ENCODE measurements at places on chromosomes 2 and 18.

DNA sequence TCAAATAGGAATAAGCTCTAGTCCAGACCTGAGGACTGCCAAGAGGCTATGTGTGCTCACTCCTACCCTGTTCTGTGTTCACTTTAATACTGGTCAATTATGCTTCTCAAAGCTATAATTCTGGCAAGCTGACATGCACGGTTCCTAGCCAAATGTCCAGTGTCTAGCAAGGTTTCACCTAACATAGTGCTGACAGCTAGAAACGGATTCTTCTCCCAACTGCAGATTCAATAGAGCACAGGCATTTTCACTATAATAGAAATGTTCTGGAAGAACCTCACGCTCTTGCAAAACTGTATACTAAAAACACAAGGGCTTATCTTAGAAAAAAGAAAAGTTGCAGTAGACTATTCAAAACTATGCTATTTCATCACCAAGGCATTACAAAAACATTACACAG, 45.1 kb downstream of the HDAC4 start:
- no peak for DNase-seq

- no peak for DNase-seq
These were observed 44.1 kb upstream of the GPC1 start for GRCh38 chr2:240391111-240392051.

- DNase-seq: no peak
These were observed 14.0 kb downstream of the OTX1 start for GRCh38 chr2:63064661-63065060.

GRCh38 chr2:3571284-3571683, 3.8 kb upstream of the RPS7 start:
- DNase-seq: no peak

- DNase-seq: no peak
These were observed 115.0 kb downstream of the GBX2 start for GRCh38 chr2:236052926-236053821.

DNA sequence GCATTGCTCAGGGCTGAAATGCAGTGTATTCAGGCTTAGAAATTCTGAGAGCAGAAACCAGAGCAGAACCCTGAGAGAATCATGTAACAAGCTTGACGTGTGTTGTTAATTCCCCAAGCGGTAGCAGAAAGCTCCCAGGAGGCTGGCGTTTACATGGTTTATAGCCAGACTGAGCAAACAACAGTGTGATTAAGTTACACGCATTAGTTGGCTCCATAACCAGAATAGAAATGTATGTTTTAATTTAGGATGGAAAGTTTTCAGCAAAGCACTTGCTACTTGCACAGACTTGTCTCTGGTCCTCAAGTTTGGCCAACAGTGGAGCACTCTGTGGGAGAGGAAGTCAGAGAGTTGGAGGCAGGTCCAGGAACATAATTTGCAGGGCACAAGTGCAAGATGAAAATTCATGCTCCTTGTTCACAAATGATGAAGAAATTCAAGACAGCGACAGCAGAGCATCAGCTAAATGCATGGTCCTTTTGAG, 69.3 kb downstream of the MAPK4 start:
- DNase-seq: no peak

DNA sequence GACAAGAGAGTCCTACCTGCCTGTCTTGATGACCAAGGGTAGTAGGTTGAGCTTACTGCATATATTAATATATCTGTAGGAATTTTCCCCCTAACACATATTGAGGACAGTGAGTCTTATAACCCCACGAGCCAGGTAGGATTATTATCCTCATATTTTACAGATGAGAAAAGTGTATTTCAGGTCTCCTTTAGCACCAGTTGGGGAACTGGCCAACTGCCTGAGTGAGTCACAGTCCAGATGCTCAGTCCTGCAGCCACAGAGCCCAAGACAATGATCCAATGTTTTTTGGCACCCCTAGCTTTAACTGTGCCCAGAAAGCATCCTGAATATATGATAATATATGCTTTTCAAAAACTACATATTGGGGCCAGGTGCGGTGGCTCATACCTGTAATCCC, 30.8 kb upstream of the GLS start:
- no peak for DNase-seq

DNA sequence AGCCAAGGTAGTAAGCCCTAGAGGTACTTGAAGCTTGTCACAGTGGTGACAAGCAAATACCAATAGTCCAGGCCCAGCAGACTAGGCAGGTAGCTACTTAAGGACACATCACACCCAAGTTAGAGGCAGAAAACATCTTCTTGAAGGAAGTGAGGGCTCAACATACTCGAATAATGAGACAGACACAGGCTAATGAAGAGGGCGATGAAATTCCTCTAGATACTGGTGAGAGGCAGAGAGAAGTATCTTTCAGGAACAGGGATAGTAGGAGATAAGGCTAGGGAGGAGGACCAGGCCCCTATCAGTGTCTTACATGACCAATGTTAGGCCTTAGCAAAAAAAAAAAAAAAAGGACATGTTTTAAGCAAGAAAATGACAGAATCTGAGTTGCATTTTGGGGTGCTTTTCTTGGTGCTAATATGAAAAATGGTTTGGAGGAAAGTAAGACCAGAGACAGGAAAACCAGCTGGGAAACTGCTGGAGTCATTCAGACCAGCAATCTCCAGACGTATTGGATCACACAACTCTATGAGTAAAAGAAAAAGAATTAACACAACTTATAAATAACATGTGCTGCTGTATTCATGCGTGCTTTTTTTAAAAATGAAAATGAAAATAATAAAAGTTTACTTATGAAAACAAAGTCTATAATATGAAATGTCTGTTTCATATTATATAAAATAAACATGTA, 37.7 kb downstream of the COBLL1 start:
- DNase-seq: no peak

- no peak for DNase-seq
These were observed 12.5 kb downstream of the SERPINB7 start for GRCh38 chr18:63787673-63788072.

Data from neural crest cell (in vitro differentiated cells).